ENCODE measurements at places on chromosomes 11 and 22.

DNA sequence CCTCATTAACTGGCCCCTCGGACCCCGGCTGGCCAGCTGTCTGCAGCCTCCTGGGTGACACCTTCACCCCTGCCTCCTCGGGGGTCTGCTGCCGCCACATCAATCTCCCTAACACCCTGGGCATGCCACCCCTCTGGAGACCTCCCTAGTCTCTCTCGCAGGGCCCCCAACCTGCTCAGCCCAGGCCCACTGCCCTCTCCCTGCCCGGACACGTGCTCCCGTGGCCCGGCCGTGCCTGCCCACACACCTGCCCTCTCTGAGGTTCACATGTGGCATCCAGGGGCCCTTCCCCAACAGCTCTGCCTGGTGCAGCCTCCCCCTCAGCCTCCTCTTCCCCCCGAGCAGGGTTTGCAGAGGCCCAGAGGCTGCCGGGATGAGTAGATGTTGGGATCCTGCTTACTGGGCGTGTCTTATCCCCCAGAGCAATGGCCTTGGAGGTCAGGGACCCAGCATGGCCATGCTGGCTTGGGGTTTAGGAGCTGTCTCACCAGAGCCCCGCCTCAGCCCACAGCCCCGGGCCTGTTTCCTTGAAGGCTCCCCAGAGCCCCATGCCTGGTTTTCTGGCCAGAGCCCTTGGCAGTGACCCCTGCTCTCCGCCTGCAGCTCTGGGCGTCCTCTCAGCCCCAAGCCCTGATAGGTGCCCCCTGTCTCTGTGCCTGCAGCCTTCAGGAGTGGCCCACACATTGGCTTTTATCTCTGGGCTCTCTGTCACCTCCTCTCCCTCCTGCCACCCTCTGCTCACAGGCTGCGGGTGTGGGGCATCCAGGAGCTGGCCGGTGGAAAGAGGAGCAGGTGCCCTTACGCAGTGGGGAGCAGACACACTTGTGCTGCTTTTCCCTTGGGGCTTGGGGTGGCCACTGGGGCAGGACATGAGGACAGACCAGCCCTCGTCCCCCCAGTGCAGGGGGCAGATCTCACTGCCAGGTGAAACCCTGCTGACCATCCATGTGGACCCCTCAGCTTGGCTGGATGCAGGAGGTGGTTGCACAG lies 25.7 kb upstream of the SEPTIN5 start:
- no peaks in the 10 kb centered on the region for H3K4me1 ChIP-seq
- no peak for DNase-seq
- no peak overlapping the region for H3K4me3 ChIP-seq

DNA sequence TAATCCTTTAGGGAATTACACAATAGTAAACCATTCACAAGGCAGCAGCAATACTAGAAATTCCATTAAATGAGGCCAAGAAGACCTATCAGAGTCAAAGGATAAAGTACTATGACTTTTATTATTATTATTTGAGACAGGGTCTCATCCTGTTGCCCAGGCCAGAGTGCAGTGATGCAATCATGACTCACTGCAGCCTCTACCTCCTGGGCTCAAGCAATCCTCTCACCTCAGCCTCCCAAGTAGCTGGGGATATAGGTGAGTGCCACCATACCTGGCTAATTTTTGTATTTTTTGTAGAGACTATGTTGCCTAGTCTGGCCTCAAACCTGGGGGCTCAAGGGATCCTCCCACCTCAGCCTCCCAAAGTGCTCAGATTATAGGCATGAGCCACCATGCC lies 51.8 kb downstream of the TTC28 start:
- H3K4me1 ChIP-seq, result no peaks in the 10 kb centered on the region
- H3K36me3 ChIP-seq, result no peaks in the 10 kb centered on the region
- DNase-seq, result no peak
- H3K27me3 ChIP-seq, result peaks cover 70% of the 10 kb centered on the region
- H3K4me3 ChIP-seq, result no peak overlapping the region

GRCh38 chr11:108838792-108839105 lies 173.9 kb downstream of the DDX10 start:
- no peak for DNase-seq
- peaks cover 13% of the 10 kb centered on the region for H3K36me3 ChIP-seq
- H3K4me3 ChIP-seq, result no peak overlapping the region
- H3K27me3 ChIP-seq, result no peaks in the 10 kb centered on the region
- peaks cover 16% of the 10 kb centered on the region for H3K4me1 ChIP-seq

DNA sequence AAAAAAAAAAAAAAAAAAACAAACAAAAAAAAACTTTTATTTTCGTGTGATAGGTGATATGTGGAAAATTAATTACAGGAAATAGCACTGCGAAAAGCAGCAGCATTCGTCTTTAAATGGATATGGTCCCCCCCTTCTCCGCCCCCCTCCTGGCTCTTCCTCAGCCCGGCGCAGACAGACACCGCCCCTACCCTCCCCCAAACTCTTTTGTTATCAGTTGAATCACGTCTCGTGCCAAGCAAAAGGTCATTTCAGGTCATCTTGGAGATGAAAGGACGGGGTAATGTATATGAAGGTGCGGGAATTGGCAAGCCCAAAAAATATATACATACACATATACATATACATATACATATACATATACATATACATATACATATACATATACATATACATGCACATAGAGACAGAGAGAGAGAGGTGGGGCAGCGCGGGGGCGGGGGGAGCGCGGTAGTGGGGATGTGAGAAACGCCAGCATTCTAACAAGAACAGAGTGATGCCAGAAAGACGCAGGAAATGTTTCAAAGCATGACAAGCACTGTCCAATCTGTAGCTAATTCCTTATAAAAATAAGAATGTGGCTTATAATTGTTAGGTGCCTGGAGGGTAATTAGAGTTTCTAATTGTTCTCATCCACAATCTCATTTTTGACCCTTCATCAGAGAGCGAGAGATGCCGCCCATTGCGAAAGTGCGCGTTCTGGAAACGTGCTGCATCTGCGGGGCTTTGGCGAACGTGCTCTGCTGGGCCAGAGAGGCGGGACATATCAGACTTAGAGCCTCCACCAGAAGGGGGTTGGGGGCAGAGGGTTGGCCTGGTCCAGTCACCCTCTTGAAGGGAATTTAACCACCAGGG lies 214.5 kb upstream of the UBASH3B start:
- no peak for DNase-seq
- no peak overlapping the region for H3K4me3 ChIP-seq
- no peaks in the 10 kb centered on the region for H3K4me1 ChIP-seq

GRCh38 chr22:41009222-41009948 lies 58.2 kb downstream of the RBX1 start:
- no peak for DNase-seq
- no peaks in the 10 kb centered on the region for H3K36me3 ChIP-seq
- no peak overlapping the region for H3K4me3 ChIP-seq
- H3K27ac ChIP-seq, result no peak overlapping the region

DNA sequence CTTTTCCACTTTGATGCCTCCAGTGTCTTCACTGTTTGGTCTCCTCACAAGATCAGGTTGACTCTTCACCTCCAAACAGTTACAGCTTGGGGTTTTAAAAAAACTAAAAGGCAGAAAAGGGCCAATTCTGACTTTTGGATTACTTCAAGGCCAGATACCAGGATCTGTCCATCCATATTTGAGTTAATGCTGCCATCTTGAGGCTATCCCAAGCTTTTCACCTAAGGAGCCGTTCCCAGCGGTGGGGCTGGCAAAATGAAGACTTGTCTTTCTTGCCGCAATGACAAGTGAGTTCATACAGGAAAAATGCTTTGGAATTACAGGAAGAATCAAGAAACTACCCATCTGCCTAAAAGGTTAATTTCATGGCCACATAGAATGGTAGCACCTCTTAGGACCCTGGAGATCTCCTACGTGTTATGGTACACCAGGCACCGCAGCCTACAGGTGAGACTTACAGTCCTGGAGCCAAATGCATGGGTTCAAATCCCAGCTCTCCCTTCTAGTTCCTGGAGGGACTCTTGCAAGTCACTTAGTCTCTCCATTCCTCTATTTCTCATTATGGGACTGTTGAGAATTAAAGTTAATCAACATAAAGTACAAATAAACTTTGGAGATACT lies 6.0 kb upstream of the OR5B21 start:
- no peak overlapping the region for H3K4me3 ChIP-seq
- no peaks in the 10 kb centered on the region for H3K4me1 ChIP-seq

- peaks cover 13% of the 10 kb centered on the region for H3K4me1 ChIP-seq
- no peak overlapping the region for H3K27ac ChIP-seq
- peaks cover 21% of the 10 kb centered on the region for H3K36me3 ChIP-seq
- DNase-seq, result no peak
- no peak overlapping the region for H3K4me3 ChIP-seq
- H3K27me3 ChIP-seq, result peaks cover 9% of the 10 kb centered on the region
Measured at GRCh38 chr22:37827056-37827455, 3.9 kb downstream of the GALR3 start.

- DNase-seq, result no peak
- H3K36me3 ChIP-seq, result no peaks in the 10 kb centered on the region
- no peak overlapping the region for H3K27ac ChIP-seq
- peaks cover 5% of the 10 kb centered on the region for H3K4me1 ChIP-seq
Measured at GRCh38 chr22:25969286-25969685, 200.0 kb upstream of the SEZ6L start.

GRCh38 chr11:94219771-94220170 lies 84.6 kb upstream of the IZUMO1R start:
- no peak for DNase-seq
- H3K27ac ChIP-seq, result no peak overlapping the region
- no peaks in the 10 kb centered on the region for H3K4me1 ChIP-seq
- H3K4me3 ChIP-seq, result no peak overlapping the region
- H3K36me3 ChIP-seq, result no peaks in the 10 kb centered on the region

DNA sequence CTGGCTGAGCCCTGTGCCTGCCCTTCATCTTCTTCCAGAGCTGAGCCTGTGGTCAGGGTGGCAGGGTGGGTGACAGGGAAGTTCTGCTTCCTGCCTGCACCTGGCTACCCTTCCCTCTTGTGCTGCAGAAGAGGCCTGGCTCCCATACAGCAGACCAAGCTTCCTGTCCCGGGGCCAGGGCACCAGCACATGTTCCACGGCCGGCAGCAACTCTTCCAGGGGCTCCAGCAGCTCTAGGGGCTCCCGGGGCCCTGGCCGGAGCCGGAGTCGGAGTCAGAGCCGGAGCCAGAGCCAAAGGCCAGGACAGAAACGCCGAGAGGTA lies 15.0 kb downstream of the ROBO3 start:
- no peak overlapping the region for H3K4me3 ChIP-seq
- peaks cover 15% of the 10 kb centered on the region for H3K4me1 ChIP-seq
- no peak overlapping the region for H3K27ac ChIP-seq
- no peak for DNase-seq

DNA sequence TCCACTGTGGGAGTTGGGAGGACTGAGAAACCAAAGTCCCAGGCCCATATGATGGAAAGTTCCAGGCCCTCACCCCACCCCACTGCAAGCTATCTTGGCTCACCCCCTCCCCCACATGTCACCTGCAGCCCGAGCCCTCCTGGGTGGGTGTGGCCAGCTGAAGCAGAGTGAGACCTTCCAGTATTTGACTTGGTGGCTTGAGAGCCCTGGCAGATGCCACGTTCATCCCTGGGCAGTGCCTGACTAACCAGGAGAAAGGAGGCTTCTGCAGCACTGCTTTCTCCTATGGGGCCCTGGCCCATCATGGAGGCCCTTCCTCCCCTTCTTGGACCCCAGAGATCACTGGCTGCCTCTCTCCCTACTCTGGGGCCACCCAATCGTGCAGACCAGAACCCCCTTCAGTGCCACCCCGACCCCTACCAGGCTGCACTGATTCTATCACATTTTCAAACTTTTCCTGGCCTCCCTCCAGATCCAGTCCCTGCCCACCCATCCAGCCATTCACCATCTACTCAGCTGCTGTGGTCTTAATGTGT lies 38.1 kb upstream of the WNT11 start:
- H3K4me3 ChIP-seq, result no peak overlapping the region
- H3K27ac ChIP-seq, result no peak overlapping the region
- H3K4me1 ChIP-seq, result no peaks in the 10 kb centered on the region
- peaks cover 2% of the 10 kb centered on the region for H3K27me3 ChIP-seq

DNA sequence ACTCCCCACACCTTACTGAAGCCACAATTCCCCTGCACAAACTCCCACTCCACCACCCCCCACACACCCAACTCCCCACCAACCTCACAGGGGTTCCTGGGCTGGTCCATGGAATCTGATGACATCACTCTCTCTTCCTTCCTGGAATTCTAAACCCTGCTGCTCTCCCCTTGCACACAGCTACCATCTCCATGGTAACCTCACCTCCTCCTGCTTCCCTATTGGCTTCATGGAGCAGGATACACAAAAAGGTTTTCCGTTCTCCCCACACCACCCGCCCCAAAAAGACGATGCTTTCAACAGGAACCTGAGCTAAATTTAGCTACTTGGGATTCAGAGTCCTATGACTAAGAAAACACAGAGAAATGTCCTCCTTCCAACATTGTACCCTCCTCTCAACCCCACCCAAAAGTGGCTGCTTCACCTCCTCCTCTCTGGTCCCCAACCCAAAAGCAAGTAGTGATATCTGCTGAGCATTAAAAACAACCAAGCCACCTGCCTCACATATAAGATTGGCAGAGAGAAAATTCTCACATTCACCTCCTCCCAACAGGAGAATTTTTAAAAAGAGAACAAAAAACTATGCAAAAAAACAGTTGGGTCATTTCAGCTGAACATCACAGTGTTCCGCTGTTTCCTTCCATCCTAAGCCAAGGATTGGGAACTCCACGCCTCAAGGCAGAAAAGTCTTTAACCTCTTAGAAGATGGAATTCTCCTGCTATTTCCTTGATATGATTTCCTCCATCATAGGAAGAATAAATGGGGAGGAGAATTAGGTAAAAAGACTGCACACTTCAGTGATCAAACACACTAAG lies 66.9 kb downstream of the RBFOX2 start:
- no peak for DNase-seq
- no peak overlapping the region for H3K27ac ChIP-seq
- no peaks in the 10 kb centered on the region for H3K4me1 ChIP-seq
- H3K27me3 ChIP-seq, result peaks cover 16% of the 10 kb centered on the region
- H3K4me3 ChIP-seq, result no peak overlapping the region
- H3K36me3 ChIP-seq, result no peaks in the 10 kb centered on the region

DNA sequence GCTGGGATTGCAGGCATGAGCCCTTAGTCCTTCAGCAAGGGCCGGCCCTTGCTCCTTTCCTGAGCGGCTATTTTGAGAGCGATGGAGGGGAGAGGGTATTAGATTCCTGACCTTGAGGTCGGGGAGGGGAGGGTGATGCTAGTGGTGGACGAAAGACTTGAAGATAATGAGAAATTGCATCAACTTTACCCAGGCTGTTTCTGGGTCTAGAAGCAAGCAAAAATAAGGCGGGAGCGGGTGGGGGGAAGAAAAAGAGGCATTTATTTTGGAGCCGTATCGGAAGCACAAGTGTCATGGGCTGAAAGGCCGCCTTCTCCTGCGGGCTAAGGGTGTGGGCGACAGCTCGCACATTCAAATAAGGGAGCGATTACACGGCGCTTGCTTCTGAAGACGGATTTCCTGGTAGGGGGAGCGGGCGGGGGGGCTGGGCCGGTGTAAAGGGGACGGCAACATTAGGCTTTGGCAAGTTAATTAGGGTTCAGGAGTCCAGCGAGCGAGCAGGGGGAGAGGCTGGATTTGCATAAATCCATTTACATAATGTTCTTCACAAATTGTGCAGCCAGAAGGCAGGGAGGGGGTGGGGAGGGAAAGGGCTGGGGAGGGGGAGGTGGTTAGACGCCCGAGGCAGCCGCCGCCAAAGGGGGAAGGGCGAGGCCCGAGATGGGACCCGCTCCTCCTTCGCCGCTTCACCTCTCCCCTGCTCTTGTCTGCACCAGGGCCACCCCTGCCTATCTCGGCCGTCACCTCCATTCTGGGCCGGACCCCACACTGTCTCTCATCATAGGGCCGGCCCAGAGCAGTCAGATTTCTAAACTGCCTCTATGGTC lies 245.9 kb downstream of the MIAT start:
- H3K4me3 ChIP-seq, result no peak overlapping the region
- H3K36me3 ChIP-seq, result no peaks in the 10 kb centered on the region
- DNase-seq, result no peak
- H3K27ac ChIP-seq, result no peak overlapping the region
- H3K4me1 ChIP-seq, result no peaks in the 10 kb centered on the region
- H3K27me3 ChIP-seq, result peaks cover 50% of the 10 kb centered on the region

All from activated CD8-positive, alpha-beta memory T cell treated with anti-CD3 and anti-CD28 coated beads, Interleukin-2, amount 10 ng/mL, durations not matched to agents 7 days and 5 days (primary cell).